ENCODE measurements at places on chromosomes 3 and 15.
A peak's percentile ranks its signal among the peaks of the same experiment; 100 is the strongest.

DNA sequence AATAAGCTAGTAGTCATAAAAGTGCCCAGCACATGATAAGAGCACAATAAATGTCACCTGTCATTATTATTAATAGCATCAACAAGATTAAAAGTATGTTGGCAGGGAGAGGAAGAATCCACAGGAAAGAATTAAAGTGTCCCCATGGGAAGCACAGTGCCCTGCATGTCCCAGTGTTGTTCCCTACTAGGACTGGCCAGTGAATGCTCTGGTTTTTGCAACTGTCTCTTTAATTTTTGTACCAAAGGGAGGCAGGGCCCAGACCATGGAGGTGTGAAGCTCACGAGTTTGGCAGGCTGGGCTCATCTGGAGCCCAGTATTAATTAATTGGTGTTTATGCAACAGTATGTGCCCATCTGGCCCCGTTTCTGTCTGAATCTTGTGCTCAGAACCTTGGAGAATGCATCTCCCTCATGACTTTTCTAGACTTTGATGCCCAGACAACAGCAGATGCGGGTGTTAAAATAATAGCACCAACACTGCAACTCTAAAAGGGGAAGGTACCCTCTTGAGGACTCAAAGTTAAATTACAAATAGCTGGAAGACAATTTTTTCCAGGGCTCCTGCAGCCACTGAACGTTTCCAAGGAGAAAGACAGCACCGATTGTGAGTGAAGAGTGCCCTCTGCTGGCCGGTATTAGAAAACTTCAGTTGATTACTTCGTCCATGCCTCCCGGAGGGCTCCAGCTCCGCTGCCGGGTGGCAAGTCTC is 71.9 kb upstream of the SPATA12 start:
- peak; percentile 69 for DNase-seq

DNA sequence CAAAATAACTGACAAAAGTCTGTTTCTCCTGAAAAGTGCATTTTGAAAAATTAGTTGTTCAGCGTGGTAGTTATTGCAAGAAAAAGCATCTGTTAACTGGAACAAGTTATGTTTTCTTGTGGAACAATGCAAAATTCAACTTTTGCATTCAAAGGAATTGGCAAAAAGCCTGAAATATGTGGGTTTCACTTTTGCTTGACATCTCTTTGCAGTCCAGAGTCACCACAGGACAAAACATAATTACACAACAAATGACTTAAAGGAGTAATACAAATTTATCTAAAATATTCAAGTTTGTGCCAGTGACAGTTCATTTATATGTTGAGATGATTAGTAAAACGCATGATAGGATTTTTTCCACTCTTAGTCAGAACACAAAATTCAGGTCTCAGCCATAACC is 96.3 kb upstream of the P2RY1 start:
- no peak for DNase-seq

GRCh38 chr3:147410116-147410525 is 956 bp downstream of the ZIC1 start:
- DNase-seq: no peak

DNA sequence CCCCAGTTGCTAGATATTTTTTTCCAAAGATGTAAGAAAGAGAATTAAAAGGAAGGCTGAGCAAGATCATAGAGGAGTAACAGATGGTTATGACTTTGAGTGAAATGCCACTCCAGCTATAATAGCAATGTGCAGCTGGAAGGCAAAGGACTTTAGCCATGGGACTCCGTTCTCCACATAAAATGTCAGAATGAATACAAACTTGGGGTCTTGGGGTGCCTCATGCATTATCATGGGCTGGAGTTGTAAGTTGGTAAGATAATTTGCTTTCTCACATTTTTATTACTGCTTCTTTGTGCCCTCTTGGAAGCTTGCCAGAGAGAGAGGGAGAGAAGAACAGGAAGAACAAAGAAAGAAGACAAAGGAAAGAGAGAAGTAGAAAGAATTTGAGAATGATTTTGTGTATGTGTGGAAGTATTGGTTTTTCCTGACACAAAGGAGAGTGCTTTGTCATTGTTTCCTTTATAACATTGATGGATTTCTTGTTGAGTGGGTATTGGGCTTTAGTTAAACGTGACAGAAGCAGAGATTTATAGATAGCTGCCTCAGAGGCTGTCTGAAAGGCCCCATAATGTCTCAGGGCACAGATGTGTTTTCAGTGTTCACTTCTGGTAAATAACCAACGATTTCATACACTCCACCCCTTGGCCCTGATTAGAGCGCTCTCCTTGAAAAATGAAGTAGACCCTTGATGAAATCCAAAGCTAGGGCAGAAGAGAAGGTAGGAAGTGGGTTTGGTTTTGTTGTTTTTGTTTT is 715.3 kb downstream of the NR2F2 start:
- DNase-seq: no peak

DNA sequence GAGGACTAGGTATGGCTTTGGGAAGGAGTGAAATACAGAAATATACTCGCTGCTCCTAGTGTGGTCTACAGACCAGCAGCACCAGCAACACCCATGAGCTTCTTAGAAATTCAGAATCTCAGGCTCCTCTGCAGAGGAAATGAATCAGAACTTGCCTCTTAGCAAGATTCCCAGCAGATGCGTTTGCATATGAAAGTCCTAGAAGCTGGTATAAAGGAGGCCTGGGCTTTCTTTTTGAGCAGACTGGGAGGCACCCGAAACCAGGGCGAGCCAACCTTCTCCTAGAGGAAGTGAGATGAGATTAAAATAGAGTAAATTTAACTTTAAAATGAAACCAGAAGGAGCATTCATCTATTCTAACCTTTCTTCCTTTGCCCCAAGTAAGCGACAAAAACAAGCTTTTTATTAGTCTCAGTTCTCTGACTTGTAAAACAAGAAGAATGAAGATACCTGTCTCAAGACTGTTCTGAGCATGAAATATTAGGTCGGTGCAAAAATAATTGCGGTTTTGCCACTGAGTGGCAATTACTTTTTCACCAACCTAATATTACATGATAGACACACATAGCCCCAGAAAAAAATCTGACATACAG is 140.0 kb downstream of the PDZRN3 start:
- no peak for DNase-seq

DNA sequence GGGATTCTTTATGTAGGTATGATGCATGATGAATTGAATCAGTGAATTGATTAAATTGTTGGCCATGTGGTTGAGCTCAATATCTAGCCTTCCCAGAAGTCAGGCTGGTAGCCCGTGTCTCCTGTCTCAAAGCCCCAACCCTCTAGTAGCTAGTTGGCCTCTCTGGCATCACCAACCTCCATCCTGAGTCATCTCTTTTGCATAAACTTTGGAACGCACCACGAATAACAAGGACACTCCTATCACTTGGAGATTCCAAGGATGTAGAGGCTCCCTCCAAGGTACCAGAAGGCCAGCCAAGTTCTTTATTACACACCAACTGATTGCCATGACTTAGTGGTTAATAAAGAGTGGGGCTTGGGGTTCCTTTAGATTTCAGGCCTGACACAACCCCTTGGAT is 148.4 kb downstream of the APBA2 start:
- DNase-seq: no peak
